Natural killer cell treated with Interleukin-12 subunit alpha and Interleukin-12 subunit beta and Interleukin-15 and Interleukin-18, amount 100 ng/mL, for 72 hours (primary cell): ENCODE measurements at places on chromosomes 7 and 10. TPM values are rescaled to one million over a fixed set of nuclear protein-coding genes. Genes with fewer than 3 reads are reported as not detected.
A peak's percentile ranks its signal among the peaks of the same experiment; 100 is the strongest.

GRCh38 chr10:130135676-130136225, 440 bp upstream of the GLRX3 start:
- peak overlapping the region; percentile 84 for H3K4me3 ChIP-seq
- peak overlapping the region; percentile 47 for H3K27ac ChIP-seq
- no peak for DNase-seq

DNA sequence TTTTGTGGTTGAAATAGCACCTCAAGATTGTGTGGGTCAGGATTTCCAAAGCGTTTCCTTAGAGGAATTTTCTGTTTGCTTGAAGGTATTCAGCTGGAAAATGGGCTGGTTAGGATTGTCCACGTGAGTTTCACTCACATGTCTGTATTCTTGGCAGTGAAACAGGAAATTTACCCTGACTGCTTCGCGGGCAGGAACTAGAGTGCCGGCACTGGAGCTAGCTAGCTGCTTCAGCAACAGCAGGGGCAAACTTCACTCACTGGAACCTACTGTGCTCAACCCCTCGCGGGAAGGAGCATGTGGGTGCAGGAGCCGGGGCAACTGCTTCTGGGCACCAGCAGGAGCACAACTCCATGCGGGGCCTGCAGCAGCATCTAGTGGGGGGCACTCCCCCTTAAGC, 38.0 kb upstream of the RTKN2 start:
- H3K4me3 ChIP-seq, result no peak overlapping the region
- DNase-seq, result no peak
- H3K27me3 ChIP-seq, result peaks cover 15% of the 10 kb centered on the region
- H3K27ac ChIP-seq, result no peak overlapping the region
- peaks cover 4% of the 10 kb centered on the region for H3K4me1 ChIP-seq

DNA sequence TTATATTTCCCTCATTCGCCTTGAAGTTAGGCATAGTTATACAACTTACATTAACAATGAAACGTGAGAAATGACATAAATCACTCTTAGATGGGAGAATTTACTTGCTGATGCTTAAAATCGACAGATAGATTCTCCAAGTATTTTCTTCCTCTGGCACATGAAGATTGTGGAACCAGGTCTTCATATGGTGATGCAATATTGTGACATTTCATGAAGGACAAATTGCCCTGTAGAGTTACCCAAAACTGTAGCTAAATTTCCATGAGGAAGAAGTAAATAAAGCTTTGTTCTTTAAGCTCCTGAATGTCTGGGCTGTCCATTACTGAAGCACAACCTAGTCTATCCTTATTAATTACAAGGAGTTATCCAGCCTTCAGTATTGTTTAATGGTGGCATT, 353.1 kb downstream of the THSD7A start:
- H3K4me3 ChIP-seq, result no peak overlapping the region
- no peaks in the 10 kb centered on the region for H3K36me3 ChIP-seq
- no peak for DNase-seq
- no peak overlapping the region for H3K27ac ChIP-seq
- no peaks in the 10 kb centered on the region for H3K4me1 ChIP-seq

DNA sequence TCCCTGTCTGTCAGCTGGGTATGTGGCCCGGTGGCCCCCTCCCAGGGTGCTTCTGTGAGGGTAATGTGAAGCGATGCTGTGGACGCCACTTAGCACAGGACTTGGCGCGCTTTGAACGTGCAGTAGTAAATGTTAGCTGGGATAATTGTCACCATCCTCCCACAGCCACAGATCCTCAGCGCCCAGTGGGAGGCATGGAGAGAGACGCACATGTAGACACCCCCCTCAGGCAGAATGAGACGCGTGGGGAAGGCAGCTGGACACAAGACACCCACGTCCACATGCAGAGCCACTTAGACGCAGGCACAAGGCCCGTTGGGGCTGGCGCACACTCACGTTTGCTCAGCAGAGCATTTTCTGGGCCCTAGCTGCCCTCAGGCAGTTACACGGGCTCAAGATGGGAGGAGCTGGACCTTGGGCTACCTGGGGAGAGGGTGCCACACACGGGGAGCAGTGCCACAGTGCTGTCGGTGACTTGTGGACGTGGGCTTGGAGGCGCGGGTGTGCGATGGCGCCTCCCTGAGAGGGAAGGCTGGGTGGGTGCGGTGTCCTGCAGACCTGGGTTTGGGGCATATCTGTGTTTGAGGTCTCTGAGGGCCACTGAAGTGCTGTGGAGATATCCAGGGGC, 26.4 kb downstream of the ADCYAP1R1 start:
- no peak overlapping the region for H3K4me3 ChIP-seq
- no peak overlapping the region for H3K27ac ChIP-seq

GRCh38 chr10:71081229-71081560, 131.2 kb upstream of the UNC5B start:
- H3K27me3 ChIP-seq, result peaks cover 2% of the 10 kb centered on the region
- no peak for DNase-seq
- no peaks in the 10 kb centered on the region for H3K4me1 ChIP-seq
- no peak overlapping the region for H3K27ac ChIP-seq

DNA sequence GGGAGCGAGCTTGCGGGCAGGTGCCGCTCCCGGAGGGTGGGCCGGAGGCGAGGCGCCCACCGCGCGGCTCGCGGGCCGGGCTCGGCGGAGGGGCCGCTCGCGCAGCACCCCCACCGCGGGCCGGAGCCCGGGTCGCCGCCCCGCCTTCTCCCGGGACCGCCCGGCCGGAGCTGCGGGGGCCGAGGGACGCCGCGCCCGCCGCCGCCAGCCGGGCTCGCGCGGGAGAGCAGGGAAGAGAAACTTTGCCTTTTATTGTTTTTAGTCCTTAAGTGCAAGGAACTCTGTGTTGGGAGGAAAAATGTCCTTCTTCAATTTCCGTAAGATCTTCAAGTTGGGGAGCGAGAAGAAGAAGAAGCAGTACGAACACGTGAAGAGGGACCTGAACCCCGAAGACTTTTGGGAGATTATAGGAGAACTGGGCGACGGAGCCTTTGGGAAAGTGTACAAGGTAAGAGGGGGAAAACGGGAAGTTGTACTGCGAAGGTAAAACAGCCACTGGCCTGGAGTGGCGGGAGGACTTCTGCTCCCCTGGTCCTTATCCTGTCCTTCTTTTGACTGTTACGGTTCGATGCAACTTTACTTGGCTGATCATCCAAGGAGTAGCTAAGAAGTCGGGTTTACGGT, 620 bp downstream of the SLK start:
- no peaks in the 10 kb centered on the region for H3K27me3 ChIP-seq
- peak overlapping the region; percentile 95 for H3K4me3 ChIP-seq
- H3K27ac ChIP-seq, result peak overlapping the region; percentile 90
- H3K4me1 ChIP-seq, result peaks cover 40% of the 10 kb centered on the region

DNA sequence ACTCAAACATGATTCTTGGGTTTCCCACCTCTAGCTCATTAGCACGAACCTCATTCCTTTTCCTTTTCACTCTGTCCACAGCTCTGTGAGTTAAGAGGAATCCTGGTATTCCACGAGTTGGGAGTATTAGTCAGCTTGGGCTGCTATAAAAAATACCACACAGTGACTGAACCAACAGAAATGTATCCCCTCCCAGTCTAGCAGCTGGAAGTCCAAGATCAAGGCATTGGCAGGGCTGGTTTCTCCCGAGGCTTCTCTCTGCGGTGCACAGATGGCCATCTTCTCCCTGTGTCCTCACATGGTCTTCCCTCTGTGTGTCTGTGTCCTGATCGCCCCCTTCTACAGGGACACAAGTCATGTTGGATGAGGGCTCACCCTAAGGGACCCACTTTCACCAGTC, 261.6 kb downstream of the TNS3 start:
- H3K36me3 ChIP-seq, result no peaks in the 10 kb centered on the region
- no peaks in the 10 kb centered on the region for H3K4me1 ChIP-seq
- no peak for DNase-seq

- peaks cover 16% of the 10 kb centered on the region for H3K36me3 ChIP-seq
- peaks cover 8% of the 10 kb centered on the region for H3K4me1 ChIP-seq
- no peak overlapping the region for H3K4me3 ChIP-seq
- no peak for DNase-seq
Measured at GRCh38 chr10:4046030-4046429, 261.0 kb upstream of the KLF6 start.

DNA sequence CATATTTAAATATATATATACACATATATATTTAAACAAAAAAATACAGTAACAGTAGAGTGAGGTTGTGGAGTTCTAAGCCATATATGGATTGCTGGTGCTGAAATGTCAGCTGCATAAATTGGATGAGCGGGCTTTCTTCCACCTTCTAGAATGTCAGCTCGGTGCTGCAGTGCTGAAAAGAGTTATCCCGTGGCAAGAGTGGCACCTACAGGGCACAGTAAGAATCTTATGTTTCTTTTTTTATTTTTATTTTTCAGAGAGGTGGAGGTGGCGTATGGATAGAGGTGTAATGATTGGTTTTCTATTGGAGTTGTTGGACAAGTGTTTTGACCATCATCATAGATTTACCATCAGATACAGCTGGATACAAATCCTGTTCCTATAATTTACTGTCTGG, 86.2 kb upstream of the DYNC1I1 start:
- DNase-seq, result no peak
- H3K4me3 ChIP-seq, result no peak overlapping the region
- H3K27ac ChIP-seq, result no peak overlapping the region

- no peaks in the 10 kb centered on the region for H3K4me1 ChIP-seq
- H3K27ac ChIP-seq, result no peak overlapping the region
- DNase-seq, result no peak
- peaks cover 59% of the 10 kb centered on the region for H3K27me3 ChIP-seq
- H3K36me3 ChIP-seq, result no peaks in the 10 kb centered on the region
Measured at GRCh38 chr10:21509341-21510240, 15.9 kb downstream of the SKIDA1 start.

DNA sequence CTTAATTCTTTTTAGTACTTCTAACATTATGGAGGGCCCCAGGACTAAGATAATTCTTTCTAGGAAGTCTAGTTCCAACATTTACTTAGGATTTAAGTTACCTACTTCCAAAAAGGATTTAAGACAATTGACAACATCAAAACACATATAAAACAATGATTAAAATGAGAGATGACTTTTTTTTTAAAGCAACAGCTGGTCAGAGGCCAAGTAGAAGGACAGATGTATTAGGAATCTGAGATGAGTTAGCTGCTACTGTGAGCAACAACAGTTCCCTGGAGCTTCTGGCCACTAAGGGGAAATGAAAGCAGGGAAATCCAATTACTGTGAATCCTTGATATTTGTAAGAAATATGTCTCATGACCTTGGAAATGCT, 222.3 kb downstream of the PHTF2 start:
- H3K36me3 ChIP-seq, result no peaks in the 10 kb centered on the region
- no peak for DNase-seq
- H3K27me3 ChIP-seq, result peaks cover 7% of the 10 kb centered on the region
- peak overlapping the region; percentile 81 for H3K4me3 ChIP-seq
- H3K27ac ChIP-seq, result peak overlapping the region; percentile 69

DNA sequence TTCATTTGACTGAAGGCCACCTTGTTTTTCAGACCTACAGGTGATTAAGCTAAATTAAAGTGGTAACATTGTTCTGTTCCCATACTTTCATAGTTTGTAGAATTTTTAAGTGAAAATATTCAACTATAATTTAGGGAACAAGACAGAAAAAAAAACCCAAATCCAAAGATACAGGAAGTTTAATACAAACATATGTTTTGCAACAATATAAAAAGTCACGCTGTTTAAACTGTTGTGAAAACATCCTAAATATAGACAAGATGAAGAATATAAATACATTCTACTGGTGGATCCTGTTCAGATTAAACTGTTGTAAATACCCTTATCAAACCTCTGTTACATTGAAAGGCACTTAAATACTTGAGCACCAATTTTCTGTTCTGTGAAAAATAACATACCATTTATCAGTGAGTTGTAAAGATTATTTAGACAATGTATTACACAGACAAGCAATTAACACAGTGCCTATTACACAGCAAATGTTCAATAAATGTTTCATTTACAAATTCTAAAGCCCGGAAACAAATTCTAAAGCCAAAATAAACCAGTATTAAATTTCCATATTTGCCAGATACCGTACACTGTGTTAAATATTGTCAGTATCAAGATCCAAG, 14.2 kb downstream of the ASZ1 start:
- no peak overlapping the region for H3K27ac ChIP-seq
- H3K4me3 ChIP-seq, result no peak overlapping the region
- H3K27me3 ChIP-seq, result no peaks in the 10 kb centered on the region
- no peak for DNase-seq

DNA sequence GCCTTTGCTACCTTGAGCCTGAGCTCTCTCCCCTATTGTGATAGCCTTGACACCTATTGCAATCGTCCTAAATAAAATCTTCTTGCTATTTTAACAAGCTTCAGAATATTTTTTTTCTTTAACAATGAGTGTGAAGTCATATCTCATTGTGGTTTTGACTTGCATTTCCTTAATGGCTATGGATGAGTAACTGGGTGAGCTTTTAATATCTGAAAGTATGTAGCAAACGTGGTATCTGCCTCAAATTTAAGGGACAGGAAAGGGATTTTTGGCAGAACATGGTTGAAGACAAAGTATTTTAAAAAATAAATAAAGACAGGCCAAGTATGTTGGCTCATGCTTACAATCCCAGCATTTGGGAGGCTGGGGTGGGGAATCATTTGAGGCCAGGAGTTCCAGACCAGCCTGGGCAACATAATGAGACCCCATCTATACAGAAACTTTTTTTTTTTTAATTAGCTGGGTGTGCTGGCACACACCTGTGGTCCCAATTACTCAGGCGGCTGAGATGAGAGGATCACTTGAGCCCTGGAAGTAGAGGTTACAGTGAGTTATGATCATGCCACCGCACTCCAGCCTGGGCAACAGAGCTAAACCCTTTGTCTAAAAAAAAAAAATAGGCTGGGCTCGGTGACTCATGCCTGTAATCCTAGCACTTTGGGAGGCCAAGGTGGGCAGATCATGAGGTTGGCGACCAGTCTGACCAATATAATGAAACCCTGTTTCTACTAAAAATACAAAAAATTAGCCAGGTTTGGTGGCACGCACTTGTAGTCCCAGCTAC, 319.3 kb upstream of the NRP1 start:
- DNase-seq, result no peak
- peaks cover 19% of the 10 kb centered on the region for H3K4me1 ChIP-seq
- no peak overlapping the region for H3K27ac ChIP-seq
- H3K4me3 ChIP-seq, result peak overlapping the region; percentile 43
- H3K27me3 ChIP-seq, result peaks cover 36% of the 10 kb centered on the region
- peaks cover 11% of the 10 kb centered on the region for H3K36me3 ChIP-seq

DNA sequence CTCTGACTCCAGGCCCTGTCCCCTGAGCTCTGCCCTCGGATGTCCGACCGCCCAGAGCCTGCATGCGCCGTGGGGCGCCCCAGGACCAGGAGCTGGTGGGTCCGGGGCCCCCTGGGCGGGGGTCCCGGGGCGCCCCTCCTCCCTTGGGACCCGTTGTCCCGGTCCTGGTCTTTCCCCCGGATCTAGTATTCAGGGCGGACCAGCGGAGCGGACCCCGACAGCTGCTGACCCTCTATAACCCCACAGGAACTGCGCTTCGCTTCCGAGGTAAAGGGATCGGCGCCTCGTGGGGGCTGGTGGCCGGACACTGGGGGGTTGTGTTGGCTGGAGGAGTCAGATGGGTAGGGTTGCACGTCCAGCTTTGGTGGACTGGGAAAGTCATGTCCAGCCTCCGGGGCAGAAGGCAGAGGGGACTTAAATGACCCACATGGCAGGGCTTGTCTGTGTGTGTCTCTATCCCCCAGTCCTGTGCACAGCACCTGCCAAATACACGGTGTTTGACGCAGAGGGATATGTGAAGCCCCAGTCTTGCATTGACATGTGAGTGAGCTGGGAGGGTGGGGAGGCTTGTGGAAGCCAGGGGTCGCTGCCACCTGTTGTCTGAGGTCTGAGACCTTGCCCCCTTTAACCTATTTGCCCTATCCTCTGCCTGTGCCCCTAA, 520 bp downstream of the MOSPD3 start:
- H3K4me3 ChIP-seq, result peak overlapping the region; percentile 92
- H3K27me3 ChIP-seq, result no peaks in the 10 kb centered on the region
- peaks cover 13% of the 10 kb centered on the region for H3K4me1 ChIP-seq
- no peaks in the 10 kb centered on the region for H3K36me3 ChIP-seq
- no peak for DNase-seq
- no peak overlapping the region for H3K27ac ChIP-seq

Gene TWIST1
- not detected for total RNA-seq

Gene PNLIPRP1
- total RNA-seq, result not detected

Gene OR2A12
- not detected for total RNA-seq

Gene ITIH5
- total RNA-seq, result not detected

Gene SPDYE11
- total RNA-seq, result not detected
